WERI-Rb-1 (cell line): ENCODE measurements at places on chromosomes 1 and 21.

GRCh38 chr1:214123061-214123784 lies 135.4 kb downstream of the PROX1 start:
- DNase-seq = peak; percentile 57

GRCh38 chr1:46960250-46960649 lies 19.0 kb upstream of the CYP4A11 start:
- no peak for DNase-seq

DNA sequence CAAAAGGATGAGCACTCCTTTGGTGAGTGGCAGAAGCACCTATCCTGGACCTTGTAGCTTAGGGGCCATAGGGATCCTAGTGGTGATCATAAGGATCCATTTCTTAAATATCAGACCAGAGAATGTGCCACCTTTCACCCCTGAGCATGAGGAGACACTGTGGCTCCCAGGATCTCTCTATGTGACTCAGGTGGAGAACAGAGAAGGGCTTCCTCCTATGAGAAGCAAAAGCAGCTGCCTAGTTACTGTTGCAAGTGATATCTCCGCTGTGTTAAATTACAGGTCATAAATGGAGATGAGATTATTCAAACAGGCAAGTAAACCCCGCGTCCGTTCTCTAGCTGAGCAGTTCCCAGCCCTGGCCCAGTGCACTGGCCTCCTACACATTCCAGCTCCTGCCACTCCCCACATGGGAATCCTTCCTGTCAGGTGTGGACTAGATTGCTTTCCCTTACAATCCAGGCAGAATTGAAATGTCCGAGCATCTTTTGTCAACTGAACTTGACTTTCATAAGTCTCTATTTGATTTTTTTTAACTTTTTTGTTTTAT lies 26.3 kb downstream of the CLEC20A start:
- DNase-seq = no peak

GRCh38 chr21:21605521-21605920 lies 607.3 kb downstream of the NCAM2 start:
- DNase-seq = no peak

DNA sequence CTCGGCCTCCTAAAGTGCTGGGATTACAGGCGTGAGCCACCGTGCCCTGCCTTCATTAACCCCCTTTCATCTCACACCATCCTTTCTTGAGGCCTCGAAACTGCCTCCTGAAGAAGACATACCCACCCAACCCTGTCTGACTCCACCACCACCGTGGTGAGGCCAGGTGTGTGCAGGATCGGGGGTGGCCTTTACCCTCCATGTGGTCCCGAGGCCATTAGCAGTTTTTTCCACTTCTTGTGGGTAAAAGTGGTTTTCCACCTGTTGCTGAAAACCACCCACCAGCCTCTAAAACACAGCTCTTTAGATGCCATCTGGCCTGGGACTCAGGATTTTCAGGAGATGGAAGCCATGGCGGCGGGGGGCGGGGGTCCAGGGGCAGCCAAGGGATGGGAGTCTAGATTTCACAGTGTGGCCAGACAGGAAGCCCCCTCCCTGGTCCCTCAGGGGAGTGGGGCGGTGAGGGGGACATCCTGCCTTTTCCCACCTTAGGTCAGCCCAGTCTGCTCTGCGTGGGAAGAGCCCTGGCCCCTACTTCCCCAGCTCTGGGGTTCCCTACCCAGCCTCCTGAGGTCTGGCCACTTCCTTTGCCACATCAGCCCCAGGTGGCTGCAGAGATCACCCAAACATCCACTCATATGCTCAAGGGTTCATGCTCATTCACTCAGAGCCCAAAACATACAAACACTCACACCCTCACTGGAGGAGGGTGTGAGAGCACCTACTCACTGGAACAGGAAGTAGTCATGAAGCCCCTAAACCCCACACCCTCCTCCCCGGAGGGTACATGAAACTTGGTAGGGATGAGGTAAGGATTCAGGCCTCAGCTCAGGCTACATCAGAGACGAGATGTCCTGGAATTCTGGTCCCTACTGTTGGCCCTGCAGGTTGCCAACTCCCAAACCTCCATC lies 2.3 kb downstream of the FGR start:
- DNase-seq = no peak

DNA sequence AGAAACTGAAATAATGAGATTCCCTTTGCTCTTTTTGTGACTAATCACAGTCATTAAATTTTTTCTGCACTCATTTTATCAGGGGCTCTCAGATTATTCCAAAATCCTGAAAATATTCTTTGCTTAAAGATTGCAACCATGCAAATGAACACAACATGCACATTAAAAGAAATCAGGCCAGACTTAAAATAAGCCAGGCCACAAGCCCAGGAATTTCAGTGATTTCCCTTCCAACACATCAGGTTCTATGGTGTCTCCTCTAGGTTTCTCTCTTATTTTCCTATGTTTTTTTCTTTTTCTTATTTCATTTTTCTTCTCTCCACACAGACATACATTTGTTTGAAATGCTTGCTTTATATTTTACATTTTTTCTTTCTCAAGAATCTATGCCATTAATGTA lies 65.3 kb downstream of the NIBAN1 start:
- no peak for DNase-seq

- no peak for DNase-seq
These were observed 82.5 kb downstream of the ST3GAL3 start for GRCh38 chr1:43789604-43790550.

DNA sequence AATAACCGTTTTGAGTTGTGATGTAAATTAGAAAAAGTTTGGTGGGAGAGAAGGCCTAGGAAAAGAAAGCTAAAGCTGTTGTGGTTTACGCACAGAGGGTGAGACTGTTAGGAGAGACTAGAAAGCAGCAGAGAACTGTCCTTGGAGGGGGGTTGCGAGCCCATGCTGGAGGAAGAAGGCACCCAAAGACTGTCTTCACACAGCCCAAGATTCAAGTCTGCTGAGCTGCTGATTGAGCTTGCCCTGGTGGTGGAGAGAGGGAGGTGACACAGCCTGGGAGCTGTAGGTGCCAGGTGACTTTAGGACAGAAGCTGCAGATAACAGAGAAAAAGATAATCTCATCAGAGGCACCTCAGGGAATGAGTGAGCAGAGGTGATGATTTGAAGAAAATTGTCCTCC lies 18.3 kb upstream of the TLR5 start:
- no peak for DNase-seq

DNA sequence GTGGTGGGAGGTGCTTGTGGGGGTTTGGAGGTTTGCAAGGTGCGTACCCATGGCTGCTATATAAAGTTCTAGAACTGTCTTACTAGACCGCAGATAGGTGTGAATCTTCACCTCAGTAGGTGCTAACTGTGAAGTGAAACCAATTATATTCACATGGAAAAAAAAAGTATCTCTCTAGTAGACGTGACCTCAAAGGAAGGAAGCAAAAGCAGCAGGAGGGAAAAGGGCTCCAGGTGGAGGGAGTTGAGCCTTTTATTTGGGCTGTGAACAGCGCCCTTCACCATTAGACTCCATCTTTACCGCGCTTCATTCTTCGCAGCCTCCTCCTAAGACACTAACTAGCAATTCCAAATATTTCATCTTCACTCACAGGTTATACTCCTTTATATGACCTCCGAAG lies 129.8 kb downstream of the TBX19 start:
- no peak for DNase-seq

DNA sequence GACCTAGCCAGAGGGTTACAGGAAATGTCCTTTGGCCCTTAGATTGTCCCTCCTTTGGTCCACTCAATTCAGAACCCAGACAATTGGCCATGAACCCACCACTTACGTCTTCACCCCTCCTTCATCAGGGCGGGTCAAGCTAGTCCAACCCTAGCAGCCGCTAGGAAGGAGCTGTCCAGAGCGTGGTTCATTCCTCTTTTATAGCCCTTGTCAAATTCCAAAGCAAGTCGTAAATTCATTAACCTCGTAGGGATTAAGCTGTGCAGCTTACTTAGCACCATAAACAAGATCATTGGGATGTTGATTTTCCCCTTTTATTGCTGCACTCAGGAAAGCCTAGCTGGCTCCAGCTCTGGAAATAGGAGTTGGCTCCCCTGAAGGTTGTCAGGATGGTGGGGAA lies 90.1 kb downstream of the TMEM53 start:
- DNase-seq = no peak

DNA sequence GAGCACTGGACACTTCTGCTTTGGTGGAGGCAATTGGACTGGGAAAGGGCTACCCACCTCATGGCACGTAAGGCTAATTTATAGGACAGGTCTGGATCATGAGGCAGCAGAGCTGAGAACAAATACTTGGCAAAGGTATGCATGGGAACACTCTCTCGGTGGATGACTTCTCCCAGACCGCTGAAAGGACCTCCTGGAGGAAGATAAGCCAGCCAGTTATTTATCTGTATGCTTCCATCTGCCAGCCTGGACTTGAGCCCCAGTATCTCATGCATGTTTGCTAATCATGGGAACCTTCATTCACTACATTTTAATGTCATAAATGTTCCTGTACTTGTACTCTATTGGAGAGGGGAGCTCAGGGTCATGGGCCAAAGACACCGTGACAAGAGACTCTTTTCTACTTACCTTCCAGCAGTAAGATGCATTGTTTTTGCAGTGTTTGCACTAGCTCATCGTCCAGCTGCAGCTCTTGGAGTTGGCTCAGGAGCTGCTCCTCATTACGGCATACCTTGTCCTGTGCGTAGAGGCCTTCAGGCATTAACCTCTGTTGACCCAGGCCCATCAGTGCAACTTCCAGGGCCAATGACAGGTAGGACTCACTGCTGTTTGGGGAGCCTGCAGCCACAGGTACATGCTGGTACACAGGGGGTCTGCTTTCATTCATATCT lies 23.7 kb downstream of the UROD start:
- no peak for DNase-seq

DNA sequence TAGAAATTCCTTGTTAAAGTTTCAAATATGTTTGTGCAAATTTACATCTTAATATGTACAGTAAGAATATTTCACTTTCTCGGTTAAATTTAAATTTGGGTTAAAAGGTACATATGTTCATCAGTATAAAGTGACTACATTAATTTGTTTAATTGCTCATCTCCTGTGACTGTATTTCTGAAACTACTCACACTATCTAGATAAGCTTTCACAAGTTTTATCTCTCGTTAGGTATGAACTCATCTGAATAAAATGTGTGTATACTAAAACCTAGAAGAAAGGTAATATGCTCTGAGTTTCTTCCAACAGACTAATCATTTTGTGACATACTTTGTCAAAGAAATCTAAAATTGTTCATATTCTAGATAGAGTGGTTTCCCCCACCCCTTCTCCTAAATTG lies 150.7 kb downstream of the PATJ start:
- DNase-seq = no peak

GRCh38 chr1:82001345-82001744 lies 200.6 kb downstream of the ADGRL2 start:
- DNase-seq = peak; percentile 82
